ENCODE measurements at places on chromosomes 1 and 21.

GRCh38 chr1:207072233-207072632, 16.4 kb upstream of the C4BPB start:
- no peak for DNase-seq

DNA sequence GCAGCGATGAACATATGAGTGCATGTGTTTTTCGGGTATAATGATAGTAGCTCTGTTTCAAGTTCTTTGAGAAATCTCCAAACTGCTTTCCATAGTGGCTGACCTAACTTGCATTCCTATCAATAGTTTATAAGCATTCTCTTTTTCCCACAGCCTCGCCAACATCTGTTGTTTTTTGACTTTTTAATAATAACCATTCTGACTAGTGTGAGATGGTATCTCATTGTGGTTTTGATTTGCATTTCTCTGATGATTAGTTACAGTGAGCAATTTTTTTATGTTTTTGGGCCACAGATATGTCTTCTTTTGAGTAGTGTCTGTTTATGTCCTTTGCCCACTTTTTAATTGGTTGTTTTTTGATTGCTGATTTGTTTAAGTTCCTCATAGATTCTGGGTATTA, 10.6 kb upstream of the RUNX1 start:
- no peak for DNase-seq

DNA sequence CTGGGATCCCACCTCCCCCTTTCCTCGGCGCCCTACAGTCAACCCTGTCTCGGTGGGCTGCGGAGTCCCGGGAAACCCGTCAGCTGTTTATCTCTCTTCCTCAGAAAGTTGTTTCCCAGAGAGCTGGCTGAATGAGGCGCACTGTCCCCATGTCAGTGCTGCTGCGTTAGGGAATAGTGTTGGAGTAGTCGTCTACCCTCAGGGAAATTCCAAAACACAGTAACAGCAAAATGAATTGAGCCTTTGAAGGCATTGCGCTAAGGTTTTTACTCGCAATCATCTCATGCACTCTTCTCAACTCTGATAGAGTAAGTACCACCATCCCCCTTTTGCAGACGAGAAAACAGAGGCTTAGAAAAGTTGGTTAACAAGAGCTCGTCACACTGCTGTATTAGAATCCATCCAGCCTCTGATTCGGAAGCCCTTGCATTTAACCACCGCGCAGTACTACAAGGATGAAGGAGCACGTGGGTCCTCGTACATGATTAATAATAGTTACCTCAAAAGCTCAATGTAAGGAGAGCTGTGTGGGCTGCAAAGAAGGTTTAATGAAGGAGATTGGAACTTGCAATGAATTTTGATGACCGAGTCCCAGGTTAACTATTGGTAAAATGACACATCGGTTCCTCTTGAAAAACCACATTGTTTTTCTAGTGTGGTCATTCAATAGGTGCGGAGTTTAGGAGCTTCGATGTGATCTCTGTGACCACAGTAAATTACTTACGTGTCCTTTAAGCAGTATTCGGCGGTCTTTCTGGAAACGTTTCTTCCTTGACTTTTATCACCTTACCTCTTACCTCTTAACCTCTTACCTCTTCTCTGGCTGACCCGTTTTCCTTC, 788 bp upstream of the EDEM3 start:
- no peak for DNase-seq

DNA sequence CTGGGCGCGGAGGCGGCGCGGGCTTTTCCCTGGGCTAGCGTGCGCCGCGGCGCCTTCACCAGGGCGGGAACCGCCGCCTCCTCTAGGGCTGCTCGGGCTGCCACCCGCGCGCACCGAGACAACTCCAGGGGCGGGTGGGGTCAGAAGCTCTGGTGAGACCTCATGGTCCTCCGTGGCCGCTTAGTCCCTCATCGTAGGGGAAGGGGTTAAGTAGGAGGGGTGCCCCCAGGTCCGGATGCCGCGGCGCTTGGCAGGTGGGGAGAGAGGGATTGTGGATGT, 559 bp downstream of the SERTAD4 start:
- DNase-seq = no peak

DNA sequence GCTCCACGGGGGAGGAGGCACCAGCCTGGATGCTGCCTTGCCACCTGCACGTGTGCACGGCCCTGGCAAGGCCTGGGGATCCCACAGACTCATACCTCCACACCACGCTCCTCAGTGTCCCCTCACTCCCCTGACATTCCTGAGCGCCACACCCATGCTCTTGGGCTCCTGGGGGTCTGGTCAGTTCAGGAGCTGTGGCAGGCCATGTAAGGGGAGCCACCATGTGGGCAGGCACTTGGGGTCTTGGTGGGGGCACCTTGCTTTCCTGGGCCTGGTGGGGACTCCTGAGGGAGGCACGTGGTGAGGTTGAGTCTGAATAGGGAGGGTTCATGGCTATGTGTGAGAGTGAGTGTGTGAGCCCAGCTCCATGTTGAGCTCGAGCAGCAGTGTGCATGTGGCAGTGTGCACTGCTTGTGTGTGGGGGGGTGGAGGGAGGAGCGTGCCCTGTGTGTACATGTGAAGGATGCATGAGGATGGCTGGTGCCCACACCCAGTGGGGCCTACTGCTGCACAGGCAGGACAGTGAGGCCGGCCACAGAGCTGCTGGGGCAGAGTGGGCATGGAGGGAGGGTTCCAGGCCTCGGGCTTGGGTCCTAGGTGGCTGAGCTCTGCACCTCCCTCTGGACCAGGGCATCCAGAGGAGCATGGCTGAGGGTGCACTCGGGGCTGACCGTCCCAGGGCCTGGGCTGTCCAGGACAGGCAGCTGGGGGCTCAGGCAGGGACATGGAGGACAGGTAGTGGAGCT, 1.6 kb downstream of the GJC2 start:
- DNase-seq = no peak

GRCh38 chr1:215887627-215888026, 320.5 kb downstream of the KCTD3 start:
- DNase-seq = no peak

DNA sequence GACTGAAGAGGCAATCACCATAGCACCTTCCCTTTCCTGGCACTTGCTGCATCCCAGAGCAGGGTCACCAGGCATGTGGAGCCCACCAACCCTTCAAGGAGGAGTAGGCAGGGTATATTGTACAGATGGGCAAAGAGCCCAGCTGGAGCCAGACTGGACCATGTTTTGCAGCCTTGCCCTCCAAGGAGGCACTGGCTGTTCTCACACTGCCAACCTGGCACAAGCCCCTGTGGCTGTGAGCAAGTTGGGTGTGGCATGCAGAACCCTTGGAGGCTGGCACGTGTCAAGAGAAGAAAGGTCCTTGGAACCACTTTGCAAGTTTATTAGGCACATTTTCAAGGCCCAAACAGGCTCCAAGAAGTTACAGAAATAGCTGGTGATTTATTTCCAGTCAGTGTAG, 146.4 kb downstream of the FOXD2 start:
- no peak for DNase-seq

GRCh38 chr1:113192242-113192641, 119.2 kb downstream of the LRIG2 start:
- no peak for DNase-seq

DNA sequence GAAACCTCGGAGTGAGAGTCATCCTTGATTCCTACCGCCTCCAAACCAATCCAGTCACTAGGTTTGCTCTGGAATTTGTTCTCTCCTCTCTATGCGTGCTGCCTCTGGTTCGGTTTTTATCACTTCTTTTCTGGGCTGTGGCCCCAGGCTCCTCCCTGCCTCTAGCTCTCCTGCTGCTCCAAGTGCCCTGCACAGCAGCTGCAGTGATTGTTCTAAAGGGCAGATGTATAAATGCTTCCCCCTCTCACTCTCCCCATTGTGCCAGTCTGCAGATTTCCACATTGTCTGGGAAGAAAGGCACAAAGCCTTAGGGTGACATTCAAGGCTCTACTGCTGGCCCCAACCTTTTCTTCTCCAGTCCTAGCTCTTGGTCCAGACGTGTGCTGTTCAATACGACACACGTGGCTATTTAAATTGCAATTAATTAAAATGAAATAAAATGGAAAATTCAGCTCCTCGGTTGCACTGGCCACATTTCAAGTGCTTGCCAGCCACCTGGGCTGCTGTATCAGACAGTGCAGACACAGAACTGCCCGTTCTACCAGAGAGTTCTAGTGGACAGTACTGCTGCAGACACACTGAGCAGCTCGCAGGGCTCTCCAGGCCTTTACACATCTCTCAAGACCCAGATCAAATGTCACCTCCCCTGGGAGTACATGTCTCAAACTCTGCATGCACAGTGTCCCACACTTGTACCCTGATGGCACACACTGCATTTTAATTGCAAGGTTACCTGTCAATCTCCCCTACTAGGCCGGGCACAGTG, 12.4 kb downstream of the TRIM62 start:
- DNase-seq = no peak

GRCh38 chr1:230043081-230043480, 24.0 kb upstream of the GALNT2 start:
- DNase-seq = no peak

DNA sequence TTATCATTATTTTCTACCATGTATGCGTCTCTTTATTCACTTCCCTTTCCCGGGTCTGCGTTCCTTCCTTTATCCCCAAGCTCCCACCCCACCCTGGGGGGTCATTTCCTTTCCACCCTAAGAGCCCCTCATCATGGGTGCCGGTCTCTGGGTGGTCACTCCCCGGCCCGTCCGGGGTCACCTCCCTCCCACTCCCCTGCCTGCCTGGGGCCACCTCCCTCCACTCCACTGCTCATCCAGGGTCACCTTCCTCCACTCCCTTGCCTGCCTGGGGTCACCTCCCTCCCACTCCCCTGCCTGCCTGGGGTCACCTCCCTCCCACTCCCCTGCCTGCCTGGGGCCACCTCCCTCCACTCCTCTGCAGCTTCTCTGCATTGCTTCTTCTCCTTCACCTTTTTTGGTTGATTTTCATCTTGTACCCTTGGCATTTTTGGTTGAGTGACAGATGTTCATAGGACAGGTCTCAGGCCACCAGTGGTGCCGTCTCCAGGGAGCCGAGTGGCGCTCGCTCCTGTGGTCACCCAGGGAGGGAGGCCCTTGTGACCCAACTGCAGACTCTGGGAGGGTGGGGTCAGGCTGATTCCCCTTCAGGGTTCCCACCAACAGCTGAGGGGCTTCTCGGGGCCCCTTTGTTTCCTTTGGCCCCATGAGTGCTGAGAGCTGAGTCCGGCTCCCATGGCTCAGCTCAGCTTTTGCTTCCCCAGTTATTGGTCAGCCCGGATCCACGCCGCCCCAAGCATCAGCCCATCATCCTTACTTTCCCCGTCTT, 48.6 kb upstream of the PCBP3 start:
- no peak for DNase-seq

- DNase-seq = no peak
Observed at GRCh38 chr1:119380983-119381662, 12.5 kb downstream of the HAO2 start.

DNA sequence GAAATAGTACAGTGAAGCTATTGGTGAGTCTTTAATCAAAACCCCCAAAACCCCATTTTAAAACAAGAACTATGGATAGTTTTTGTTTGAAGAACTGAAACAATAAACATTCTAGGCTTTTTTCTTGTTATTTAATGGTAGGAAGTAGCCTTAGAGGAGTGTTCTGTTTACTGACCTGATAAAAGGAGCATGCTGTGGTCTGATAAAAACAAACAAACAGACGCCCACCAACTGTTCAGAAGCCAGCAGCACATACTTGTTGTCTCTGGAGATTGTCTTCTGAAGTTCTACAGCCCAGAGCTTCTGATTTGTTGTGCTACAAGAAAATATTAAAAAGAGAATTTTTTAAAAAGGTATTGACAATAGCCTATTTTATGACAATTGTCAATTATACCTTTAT, 54.1 kb upstream of the CFAP298 start:
- DNase-seq = no peak

DNA sequence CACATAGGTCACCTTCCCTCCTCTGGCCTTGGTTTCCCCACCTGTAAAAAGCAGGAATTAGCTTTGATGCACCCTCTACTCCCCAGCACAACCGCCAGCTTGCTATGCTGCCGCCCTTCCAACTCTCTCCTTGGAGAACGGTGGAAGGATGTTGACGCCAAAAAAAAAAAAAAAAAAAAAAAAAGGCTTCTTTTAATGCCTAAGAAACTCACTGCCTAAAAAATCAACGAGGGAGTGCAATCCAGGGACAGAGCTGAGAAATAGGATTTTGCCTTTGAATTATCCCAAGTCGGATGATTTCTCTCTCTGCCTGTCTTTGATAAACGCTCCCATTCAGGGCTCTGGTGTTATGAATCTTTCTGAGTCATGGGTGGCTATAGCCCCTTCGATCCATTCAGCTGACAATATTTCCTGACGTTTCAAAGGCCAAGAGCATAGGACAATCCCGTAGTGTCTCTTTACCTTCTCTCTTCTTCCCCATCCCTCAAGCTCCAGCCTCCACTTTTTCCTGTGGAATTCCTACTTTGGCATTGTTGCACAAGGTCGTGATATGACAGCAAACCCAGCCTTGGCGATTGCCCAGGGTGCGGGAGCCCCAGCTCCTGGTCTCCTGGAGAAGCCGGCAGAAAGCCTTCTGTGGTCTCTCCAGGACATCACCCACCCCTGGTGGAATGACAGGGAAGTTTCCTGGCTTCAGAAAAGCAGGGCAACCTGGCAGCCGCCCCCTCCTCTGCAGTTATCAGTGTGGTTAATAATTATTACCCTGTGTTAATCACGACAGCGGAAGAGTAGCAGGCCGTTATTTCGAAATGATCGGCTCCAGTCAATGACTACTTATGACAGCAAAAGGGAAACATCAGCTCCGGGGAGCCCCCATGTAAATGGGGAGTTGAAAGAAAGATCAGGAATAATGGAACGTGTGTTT, 8.0 kb upstream of the PLXNA2 start:
- no peak for DNase-seq

GRCh38 chr1:212177542-212177941, 107.7 kb upstream of the PPP2R5A start:
- no peak for DNase-seq

GRCh38 chr1:235366286-235366685, 941 bp upstream of the TBCE start:
- no peak for DNase-seq

- DNase-seq = no peak
Observed at GRCh38 chr1:35640380-35641232, 720 bp downstream of the PSMB2 start.

DNA sequence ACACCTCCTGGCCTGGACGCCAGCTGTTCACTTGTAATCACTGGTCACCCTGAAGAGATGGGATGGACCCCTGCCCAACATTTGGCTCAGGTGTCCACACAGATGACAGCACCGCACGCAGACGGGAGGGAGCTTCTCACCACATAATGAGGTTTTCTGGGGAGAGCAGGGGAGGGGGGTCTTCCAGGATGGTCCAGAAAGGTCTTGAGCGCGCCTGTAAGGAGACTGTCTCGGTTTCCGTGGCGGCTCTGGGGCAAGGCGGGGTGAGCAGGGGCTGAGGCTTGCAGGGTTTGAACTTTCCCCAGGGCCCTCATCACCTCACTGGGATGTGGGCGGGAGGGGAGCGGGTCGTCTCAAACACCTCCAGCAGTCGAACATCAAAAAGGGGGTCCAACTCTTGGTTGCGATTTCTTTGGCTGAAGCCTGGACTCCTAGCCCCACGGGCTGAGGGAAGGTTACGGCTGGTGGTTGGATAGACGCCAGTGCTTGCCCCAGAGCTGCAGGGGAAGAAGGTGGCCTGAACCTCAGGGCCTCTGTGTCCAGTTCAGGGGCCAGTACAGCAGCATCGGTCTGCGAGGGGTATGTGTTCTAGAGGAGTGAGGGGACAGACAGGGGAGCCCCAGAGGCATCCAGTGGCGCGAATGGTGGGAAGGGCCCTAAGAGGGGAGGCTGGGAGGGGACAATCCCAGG, 53.8 kb downstream of the PRKCZ start:
- no peak for DNase-seq
